ENCODE measurements at places on chromosomes 4 and X.

GRCh38 chr4:169070895-169071218, 60.8 kb upstream of the CBR4 start:
- no peak for DNase-seq

DNA sequence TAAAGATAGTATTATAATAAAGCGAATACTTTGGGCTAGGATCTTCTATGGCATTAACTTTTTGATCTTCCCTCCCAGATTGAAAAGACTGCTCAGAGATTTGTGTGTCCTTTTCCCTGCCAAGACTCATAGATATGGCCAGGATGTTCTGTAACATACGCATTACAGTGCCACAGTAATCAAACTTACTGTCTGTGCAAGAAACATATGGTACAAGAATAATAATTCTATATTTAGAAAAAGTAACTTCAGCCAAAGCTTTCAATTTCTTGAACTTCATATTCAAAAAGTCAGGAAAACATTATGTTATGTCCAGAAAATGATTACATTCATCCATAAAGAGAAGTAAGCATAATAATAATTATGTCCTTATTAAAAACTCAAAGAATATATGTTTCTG, 100.9 kb upstream of the GUCY1A1 start:
- DNase-seq = no peak

GRCh38 chrX:153972368-153973126, at the start of gene TMEM187:
Gene TMEM187 (plus strand): TSS chrX:153972754. CDS start chrX:153982063, 9,309 bp downstream.
- DNase-seq = peak; percentile 89

DNA sequence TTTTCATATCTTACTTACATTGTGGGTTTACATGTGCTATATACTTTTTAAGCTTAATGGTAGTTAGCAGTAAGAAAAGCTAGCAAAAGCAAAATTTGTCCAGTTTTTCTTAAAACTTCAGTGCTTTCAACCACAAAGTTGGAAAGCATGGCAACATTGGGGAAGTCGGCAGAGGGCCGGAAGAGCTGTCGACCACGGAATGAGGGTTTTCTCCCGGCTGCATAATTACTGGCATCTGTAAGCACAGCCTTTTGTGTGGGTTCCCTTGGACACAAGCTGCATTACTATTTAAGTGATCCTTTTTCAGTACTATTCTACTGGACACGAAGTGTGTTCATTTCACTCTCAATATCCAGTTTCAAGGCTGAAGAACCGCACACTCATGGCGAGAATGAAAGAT, 560.4 kb downstream of the ANKRD50 start:
- DNase-seq = no peak

GRCh38 chrX:106957856-106958255, 37.7 kb downstream of the CLDN2 start:
- no peak for DNase-seq

DNA sequence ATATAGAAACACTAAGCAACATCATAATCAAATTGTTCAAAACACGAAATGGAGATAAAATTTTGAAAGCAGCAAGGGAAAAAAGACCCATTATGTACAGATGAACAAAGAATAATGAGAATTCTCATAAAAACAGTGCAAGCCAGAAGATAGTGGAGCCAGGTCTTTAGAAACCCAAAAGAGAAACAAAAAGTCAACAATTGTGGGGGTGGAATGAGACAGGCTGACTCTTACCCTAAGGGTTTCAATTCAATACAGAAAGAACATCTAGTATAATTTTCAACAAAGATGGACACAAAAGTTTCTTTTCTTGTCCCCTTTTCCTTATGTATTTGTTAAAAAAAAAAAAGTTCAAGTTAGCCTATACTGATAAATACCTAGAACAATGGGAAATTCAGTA, 34.0 kb upstream of the MAGEB2 start:
- no peak for DNase-seq

DNA sequence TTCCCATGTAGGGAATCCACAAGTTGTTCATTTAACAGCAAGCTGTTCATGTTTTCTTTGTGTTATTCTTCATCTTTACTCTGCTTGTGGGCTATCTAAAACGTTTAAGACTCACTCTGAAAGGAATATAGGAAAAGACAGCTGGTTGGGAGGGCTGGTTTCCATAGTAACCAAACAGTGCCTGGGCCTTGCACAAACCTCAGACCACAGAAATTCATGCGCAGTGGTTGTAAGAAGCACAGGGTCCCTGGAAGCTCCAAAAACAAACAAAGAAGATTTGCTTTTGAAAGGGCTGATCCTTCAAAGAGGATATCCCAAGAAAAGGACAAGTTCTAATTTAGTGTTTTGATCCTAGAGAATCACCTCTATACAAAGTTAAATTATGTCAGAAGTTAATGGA, 7.8 kb downstream of the SERTM2 start:
- no peak for DNase-seq
